ENCODE measurements at places on chromosomes 2 and 18.

GRCh38 chr2:234623521-234623991, 126.7 kb upstream of the ARL4C start:
- DNase-seq: no peak

- no peak for DNase-seq
These were observed 379.0 kb upstream of the NETO1 start for GRCh38 chr18:73246763-73247162.

DNA sequence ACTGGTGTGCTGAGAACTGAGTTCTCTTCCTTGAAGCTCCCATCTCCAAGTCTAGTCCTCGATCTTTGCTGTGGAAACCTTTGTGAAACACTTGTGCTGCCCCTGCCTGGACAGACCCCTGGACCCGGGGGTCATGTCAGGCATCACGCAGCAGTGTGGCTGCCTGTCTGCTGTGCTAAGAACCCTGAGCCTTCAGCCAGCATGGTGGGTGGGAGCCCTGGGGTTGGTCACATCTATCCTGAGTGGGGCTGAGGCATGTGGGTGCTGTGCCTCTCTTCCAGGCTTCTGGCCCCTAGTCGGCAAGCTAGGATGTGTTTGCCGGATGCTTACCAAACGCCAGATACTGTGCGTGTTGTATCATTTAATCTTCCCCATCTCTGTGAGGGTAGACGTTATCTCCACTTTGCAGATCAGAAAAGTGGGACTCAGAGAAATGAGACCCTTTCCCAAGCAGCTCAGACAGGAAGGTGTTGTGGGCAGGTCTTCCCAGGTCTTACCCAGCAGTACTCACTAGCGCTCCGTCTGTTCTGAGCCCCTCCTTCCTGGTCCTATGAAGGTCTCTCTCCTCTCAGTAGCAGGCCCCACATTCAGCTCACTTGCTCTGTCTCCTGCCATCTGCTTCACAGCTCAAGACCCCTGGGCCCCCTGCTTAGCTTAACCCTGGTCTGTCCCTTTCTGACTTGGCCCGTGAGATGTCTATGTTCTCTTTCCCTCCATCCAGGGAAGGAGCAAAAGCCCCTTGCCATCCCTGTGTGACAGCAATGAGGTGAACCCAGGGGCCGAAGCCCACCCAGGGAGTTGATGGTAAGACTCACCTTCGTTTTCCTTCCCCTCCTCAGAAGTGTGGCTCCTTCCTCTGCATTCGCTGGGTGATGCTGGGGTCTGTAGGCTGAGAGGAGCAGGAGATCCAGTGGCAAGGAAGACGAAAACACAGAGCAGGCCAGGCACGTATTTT, 242.8 kb downstream of the FAM210A start:
- DNase-seq: no peak

GRCh38 chr2:15645720-15646385, 54.2 kb downstream of the DDX1 start:
- no peak for DNase-seq

- no peak for DNase-seq
These were observed 32.8 kb downstream of the MYOM1 start for GRCh38 chr18:3186678-3187658.

DNA sequence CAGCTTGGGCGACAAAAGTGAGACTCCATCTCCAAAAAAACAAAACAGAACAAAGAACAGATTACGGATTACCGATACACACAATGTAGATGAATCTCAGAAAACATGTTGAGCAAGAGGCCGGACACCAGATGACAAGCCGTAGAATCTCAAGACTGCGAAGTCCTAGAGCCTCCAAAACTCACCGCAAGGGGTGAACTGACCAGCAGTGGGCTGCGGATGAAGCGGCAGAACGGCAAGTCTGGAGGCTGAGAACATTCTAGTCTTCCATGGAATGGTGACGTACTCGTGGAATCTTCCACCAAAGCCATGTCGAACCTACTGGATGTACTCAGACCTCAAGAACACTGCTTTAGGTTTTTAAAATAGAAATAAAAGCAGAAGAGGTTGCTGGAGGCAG, 198.8 kb downstream of the NDUFA10 start:
- DNase-seq: no peak

DNA sequence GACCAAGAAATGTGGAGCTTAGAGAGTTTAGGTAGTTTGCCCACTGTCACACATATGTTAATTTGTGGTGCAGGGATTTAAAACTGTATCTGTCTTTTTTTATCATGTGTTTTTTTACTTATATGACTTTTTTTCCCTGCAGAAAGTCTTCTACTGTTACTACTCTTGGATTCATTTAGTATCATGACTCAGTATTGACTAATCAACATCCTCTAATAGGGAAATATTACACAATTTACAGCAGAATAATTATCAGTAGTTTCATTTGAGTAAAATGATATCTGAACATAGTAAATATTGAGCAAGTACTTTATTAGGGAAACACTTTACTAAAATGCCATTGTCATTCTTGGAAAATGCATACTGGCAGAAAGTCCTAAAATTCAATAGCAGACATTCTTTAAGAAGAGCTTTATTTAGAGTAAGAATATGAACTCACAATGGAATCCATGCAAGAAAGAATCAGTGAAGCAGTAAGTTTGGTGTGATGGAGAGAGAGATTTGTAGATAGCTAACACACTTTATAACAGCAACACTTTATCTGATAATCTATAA, 425.9 kb upstream of the SLC8A1 start:
- DNase-seq: no peak

- no peak for DNase-seq
These were observed 7.7 kb downstream of the KCTD18 start for GRCh38 chr2:200502196-200502595.

- no peak for DNase-seq
These were observed 76.2 kb upstream of the HDAC4 start for GRCh38 chr2:239476757-239477585.

GRCh38 chr2:23411752-23412431, 26.9 kb downstream of the KLHL29 start:
- DNase-seq: no peak

DNA sequence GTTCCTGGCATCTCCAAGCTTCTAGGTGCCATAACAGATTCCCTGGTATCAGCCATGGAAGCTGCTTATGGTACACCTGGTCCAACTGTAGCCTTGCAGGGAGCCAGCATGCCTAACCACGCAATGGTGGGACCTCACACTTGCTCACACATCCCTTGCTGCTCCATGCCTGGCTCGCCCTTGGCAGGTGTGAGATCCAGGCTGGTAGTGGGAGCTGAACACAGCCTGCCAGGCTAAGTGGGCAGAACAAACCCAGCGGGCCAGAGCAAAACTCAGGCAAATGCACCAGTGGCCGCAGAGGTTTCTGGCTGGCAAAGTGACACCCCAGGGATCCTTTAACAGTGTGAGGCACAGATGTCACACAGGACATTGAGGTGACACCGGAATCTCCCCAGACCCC, 185.8 kb downstream of the NDUFA10 start:
- no peak for DNase-seq

GRCh38 chr18:9082711-9083510, 19.6 kb upstream of the NDUFV2 start:
- DNase-seq: peak; percentile 61

GRCh38 chr18:11136241-11136640, 13.1 kb downstream of the PIEZO2 start:
- DNase-seq: no peak

DNA sequence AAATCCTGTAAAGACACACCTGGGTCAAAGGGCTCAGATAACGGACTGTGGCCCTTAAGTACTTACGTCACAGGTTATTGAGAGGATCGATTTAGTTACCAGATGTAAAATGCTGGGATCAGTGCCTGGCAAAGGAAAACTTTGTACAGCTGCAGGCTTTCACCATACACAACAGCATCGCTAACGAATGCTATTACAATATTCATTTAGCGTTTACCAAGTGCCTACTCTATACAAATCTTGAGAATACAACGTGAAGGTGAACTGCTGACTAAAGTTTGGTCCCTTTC, 619 bp upstream of the MSH6 start:
- DNase-seq: no peak

- no peak for DNase-seq
These were observed 9.6 kb downstream of the DCDC2C start for GRCh38 chr2:3712831-3713503.

- no peak for DNase-seq
These were observed 95.3 kb downstream of the PIGN start for GRCh38 chr18:62091487-62092120.

DNA sequence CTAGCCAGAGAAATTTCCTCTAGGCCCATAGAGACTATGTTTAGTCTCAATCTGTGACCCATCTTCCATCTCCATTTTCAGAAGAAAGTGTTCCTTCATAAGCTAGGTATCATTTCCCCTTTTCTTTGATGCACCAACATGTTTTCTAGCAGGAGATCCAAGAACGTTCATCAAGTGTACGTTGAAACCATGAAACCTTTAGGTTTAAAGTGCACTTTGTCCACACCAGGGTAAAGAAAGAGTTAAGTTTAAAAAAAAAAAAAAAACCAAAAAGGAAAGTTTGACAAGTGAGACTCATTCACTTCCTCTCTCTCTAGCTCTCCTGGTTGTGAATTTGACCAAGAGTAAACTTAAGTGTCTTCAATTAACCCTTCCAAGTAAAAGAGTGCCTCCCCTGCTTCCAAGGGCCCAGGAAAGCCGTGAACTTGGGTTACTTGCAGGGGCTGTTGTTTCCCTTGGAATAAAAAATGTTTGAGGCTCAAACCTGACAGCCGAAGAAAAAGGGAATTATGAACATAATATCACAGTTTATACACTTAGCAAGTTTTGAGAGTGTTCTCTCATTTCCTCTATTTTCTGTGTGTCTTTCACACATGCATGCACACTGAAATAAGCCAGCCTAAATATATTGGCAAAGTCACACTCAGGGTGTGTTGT, 56.7 kb downstream of the LBH start:
- no peak for DNase-seq

DNA sequence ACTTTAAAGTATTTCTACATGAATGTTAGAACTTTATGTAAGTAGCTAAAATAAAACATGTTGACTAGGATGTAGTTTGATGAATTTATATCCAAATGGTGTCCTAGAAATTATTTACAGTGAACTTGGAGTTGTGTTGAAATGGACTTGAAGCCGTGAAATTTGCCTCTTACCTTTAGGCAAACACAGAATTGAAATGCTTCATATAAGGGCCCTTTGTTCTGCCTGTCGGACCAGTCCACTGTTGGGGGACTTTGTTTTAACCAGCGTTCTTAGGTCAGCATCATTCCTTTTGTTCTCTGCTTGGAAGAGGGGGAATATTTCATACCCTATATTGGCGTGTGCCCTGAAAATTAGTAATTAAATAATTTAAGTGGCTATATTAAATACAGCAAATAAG, 18.3 kb downstream of the RAB12 start:
- no peak for DNase-seq

DNA sequence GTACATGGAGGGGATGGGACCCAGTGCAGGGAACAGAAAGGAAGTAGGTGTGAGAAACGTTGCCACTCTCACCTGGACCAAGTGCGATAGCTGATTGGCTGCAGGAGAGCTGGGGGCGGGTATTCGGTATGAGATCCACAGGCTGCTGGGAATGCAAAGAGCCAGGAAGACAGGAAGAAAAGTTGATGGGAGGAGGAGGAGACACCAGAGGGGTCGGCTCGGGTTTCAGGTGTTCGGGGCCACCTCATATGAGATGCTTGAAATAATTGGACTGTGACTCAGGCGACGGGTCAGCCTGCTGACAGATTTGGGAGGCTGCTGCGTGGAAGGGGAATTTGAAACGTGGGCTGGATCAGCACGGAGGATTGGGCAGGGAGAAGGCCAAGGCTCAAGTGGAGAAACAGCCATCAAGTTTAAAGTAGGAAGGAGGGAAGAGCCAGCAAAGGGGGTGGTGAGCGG, 65.1 kb downstream of the MRPS9 start:
- no peak for DNase-seq

DNA sequence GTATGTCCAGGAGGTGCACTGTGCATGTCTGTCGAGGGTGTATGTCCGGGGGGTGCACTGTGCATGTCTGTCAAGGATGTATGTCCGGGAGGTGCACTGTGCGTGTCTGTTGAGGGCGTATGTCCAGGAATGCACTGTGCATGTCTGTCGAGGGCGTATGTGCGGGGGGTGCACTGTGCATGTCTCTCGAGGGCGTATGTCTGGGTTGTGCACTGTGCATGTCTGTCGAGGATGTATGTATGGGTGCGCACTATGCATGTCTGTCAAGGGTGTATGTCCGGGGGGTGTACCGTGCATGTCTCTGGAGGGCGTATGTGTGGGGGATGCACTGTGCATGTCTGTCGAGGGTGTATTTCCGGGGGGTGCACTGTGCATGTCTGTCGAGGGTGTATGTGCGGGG, 249.3 kb upstream of the MYT1L start:
- DNase-seq: no peak

DNA sequence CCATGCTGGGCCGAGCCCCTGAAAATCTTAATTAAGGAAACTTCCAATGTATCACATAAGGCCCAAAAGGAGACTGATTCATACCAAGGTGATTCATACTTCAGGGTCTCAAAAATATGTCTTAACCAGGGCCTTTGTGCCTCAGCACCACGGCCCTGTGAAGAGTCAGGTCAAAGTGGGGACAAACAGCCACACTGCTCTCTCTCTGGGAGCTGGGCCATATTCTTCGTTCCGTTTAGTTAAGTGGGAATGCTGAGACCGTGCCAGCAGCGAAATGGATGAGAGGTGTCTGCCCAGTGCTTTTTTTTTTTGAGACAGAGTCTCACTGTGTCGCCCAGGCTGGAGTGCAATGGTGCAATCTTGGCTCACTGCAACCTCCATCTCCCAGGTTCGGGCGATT, 9.3 kb upstream of the PTMA start:
- DNase-seq: no peak

DNA sequence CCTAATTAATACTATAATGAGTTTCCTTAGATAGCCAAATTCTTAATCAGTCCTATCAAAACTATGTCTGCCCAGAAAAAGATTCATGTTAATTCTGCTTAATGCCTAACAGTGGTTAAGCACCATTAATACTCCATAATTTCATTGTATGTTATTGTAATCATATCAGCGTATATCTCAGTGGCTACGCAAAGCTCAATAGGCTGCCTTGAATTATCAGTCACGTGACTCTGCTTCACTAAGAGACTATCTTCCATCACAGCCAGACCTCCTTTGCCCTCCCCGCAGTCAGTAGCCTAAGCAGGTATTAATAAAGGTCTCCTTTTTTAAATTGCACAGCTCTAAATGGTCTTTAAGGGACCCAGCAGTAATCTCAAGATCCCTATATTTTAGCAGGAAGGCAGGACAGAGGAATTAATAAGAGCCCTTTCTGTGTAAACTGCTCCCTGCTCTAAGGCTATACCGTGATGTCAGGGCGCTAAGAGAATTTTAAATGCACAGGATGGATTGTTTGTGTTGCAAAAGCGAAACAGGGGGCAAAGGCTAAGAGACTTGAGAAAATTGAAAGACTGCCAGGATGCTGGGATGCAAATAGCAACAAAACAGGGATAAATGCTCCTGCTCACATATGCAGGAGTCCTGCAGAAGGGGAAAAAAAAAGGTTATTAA, 215.6 kb upstream of the POU3F3 start:
- no peak for DNase-seq

GRCh38 chr2:54519841-54520459, 63.8 kb downstream of the SPTBN1 start:
- no peak for DNase-seq

GRCh38 chr2:12169721-12170120, 423.3 kb downstream of the LPIN1 start:
- no peak for DNase-seq

GRCh38 chr18:46001074-46001473, 33.9 kb upstream of the EPG5 start:
- no peak for DNase-seq
